ENCODE measurements at places on chromosomes 1 and 21.

DNA sequence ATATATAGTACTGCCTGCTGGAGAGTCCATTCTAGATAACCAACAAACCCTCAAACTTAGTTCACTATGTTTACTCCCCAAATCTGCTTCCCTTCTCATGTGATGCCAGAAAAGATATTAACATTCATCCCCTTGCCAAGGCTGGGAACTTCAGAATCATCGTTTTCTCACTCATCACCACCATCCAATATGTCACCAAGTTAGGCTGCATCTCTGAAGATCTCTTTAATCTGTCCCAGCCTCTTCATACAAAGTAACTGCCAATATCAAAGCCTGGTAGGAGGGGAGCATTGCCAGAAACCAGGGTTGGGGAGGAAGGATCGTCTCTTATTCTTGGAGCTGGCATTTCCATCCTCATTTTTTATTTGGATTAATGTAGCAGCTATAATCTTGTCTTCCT is 71.6 kb downstream of the XCL2 start:
- no peak for DNase-seq

DNA sequence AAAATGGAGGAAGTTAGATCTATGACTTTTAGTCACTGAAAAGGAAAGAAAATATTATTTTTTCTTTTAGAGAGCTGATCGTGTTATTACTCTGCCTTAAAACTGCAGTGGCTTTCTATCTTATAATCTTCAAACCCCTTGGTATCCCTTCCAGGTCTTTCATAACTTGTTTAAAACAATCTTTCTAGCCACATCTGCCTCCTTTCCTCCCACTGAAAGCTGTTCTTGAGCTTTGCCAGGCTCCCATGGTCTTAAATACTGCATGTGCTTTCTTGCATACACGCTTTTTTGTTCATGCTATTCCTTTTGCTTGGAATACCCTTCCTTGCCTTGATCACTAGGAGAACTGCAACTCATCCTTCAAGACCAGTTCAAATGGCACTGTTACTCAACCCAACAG is 65.9 kb upstream of the GADD45A start:
- DNase-seq, result no peak

GRCh38 chr1:169316556-169316955 is 51.0 kb downstream of the NME7 start:
- no peak for DNase-seq

DNA sequence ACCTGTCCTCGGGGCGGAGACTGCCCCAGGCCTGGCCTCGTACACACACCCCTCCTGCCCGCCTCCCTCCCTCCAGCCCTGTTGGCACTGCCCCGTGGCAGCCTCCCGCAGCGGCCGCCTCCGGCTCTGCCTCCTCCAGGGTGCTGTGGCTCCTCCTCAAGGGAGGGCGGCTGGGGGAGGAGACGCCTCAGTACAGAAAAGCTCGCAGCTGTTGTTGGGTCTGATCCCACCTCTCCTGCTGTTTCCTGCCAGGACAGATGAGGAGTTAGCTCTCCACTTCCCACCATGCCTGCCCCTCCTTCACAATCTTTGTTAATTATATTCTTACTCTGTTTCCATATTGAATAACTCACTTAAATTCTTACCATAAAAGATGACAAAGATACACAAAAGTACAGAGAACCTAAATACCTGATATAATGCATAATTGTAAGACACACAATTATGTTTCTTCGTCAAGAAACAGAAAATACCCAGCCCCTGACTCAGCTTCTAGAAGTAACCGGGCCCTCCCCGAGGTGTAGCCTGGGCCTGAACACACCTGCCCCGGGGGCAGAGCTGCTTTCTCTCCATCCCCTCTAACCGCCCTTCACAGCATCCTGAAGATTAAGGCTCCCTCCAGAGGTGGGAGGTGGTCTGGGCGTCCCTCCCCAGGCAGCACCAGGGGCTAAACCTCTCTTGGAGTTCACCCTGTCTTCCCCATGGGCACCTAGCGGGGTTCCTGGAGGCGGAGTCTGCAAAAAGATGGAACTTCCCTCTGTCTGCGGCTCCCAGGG is 30.6 kb upstream of the COL6A1 start:
- DNase-seq, result no peak

- no peak for DNase-seq
Measured at GRCh38 chr1:204367193-204367858, 7.6 kb upstream of the PLEKHA6 start.

DNA sequence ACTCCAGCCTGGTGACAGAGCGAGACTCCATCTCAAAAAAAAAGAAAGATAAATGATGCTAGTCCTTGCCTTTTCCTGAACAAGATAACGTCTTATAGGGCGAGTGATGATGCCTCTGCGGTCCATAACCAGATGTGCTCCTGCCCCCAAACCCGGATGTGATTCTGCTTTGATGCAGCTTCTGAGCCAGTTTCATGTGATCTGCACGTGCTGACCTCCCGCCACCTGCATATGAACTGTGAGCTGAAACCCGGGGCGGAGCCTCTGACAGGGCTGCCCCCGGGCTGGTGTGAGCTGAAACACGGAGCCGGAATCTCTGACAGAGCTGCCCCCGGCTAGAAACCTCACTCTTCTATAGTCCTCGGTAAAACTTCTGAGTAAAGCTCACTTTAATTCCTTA is 1.3 kb downstream of the KRTAP12-4 start:
- DNase-seq, result no peak
